ENCODE measurements at places on chromosomes 7 and 10.

GRCh38 chr10:10126218-10126617 lies 891.5 kb upstream of the CELF2 start:
- DNase-seq: no peak

DNA sequence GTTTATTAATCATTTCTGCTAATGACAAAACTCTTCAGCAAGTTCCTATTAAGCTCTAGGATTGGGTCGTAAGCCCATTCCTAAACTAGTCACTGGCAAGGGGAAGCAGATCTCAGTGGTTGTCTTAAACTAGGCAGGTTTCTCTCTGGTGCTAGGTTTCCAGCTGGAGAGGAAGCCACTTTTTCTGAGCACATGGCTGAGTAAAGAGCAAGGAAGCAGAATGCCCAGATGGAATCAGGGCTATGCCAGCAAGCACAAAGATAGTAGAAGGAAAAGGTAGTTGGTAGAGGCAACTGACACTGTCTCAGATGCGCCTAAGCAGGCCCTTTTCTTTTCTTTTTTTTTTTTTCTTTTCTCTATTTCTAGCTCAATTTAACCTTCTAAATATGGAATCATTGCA lies 224.9 kb downstream of the EXOC4 start:
- DNase-seq: no peak

- DNase-seq: no peak
Observed at GRCh38 chr7:157976406-157976805, 611.2 kb downstream of the PTPRN2 start.

GRCh38 chr10:121838149-121838548 lies 89.7 kb downstream of the ATE1 start:
- DNase-seq: no peak

DNA sequence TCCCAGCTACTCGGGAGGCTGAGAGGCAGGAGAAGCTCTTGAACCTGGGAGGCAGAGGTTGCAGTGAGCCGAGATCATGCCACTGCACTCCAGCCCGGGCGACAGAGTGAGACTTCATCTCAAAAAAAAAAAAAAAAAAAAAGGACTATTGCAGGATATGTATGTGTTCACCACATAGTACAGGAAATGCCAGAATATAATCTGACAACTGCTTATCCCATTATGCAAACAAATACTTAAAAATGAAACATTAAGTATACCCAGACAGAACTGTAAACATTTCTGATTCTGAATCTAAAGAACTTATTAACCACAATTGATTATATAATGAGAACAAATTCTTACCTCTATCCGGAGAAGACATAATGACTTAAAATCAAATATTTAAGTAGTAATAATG lies 18.7 kb downstream of the DKK1 start:
- DNase-seq: no peak

GRCh38 chr10:112873541-112873940 lies 76.5 kb upstream of the TCF7L2 start:
- DNase-seq: no peak

GRCh38 chr10:23457632-23458417 lies 18.9 kb downstream of the OTUD1 start:
- DNase-seq: no peak

Measured in H54 (cell line).